ENCODE measurements at places on chromosomes 16 and 17. TPM values are rescaled to one million over a fixed set of nuclear protein-coding genes. Genes with fewer than 3 reads are reported as not detected.

DNA sequence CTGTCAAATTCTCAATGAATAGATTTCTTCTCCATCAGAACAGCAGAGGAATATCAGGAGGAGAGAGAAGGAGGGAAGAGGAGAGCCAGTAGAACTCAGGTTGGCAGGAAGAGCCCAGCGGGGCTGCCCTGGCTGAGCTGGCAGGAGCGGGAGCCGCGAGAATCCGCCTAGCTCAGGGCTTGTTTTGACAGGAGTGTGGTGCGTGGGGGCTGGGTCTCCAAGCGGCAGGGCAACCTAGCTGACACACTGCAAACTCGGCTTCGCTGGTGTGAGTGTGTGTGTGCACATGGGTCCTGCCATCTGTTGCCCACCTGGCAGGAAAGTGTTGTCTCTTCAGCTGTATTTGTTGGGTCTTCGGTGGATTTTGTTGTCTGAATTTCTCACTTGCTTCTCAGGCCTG lies 27.9 kb upstream of the BCAR1 start:
- DNase-seq = peak; percentile 38
- peaks cover 12% of the 10 kb centered on the region for H3K36me3 ChIP-seq
- peak overlapping the region; percentile 13 for H3K4me3 ChIP-seq
- H3K27me3 ChIP-seq = no peaks in the 10 kb centered on the region

GRCh38 chr17:45293413-45294211 lies 23.2 kb downstream of the MAP3K14 start:
- DNase-seq = peak; percentile 95
- peaks cover 50% of the 10 kb centered on the region for H3K4me1 ChIP-seq
- peak overlapping the region; percentile 23 for H3K4me3 ChIP-seq
- H3K27me3 ChIP-seq = no peaks in the 10 kb centered on the region

KRT24 gene
- total RNA-seq = not detected

MYL4 gene
- not detected for total RNA-seq
